ENCODE measurements at places on chromosomes 12 and 14. TPM values are rescaled to one million over a fixed set of nuclear protein-coding genes. Genes with fewer than 3 reads are reported as not detected.

DNA sequence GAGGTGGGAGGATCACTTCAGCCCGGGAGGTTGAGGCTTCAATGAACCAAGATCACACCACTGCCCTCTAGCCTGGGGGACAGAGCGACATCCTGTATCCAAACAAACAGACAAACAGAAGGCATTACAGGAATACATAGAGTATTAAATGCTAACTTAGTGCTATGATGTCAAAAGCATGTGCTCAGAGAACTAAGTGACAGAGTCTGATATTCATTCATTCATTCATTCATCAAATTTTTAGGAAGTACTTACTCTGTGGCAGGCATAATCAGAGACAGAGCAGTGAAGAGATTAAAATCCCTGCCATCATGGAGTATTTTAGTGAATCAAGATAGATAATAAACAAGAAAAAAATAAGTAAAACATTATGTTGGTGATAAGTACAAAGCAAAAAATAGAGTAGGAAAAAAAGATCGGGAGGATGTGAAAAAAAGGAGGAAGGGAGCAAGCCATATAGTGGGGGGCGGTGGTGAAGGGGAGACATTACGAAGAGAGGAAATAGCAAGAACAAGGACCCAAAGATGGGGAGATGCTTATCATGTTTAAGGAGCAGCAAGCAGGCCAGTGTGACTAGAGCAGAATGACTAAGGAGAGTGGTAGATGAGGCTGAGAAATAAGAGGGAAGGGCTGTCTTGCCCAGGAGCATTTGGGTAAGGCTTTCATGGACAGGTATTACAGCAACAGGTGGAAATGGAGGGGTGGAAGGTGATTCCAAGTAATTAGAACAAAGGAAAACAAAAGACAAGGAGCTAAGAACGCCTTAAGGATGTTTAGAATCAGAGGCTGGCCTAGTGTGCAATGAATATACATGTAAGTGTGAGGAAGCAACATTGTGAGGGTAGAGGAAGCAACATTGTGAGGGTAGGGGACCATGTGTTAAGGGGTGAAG, 2.8 kb downstream of the MAP4K5 start:
- no peak for DNase-seq

The HCAR3 gene
- total RNA-seq = under 0.01 TPM

The ERP27 gene
- total RNA-seq = not detected

The CD4 gene
- total RNA-seq = 14.4 TPM

The OR6C4 gene
- total RNA-seq = under 0.01 TPM

The ACOT6 gene
- total RNA-seq = not detected

- peak; percentile 14 for DNase-seq
Observed at GRCh38 chr12:102061096-102061559, 663 bp downstream of the WASHC3 start.

- DNase-seq = no peak
Observed at GRCh38 chr12:94053676-94054075, 94.7 kb upstream of the PLXNC1 start.

DNA sequence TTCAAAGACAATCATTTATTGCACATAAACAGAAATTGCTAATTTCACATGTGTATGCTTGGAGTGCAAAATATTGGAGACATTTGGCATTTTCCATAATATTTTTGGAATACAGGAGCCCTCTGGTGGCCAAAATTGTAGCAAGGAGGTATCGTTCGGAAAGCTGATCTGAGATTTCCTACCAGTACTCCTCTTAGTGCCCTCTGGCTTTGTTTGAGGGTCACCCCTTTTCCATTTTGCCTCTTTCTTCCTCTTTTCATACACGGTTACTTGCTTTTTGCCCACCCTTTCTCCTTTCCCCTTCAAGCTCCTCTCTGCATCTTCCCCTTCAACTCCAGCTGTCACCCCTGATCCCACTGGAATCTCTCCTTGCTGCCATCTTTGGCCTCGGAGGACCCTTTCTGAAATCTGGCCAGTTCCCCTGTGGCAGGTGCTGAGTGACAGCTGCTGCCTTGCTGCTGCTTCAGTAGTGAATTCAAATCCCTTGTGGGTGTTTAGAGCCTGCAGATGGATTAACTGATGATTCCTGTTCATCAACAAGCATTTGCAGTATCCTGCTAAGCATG, 164.6 kb upstream of the PARP11 start:
- DNase-seq = peak; percentile 16

- no peak for DNase-seq
Observed at GRCh38 chr12:68348419-68348818, 16.3 kb upstream of the MDM1 start.

GRCh38 chr12:117036046-117036445, 63.2 kb downstream of the TESC start:
- no peak for DNase-seq

The GYS2 gene
- not detected for total RNA-seq

The BDKRB2 gene
- total RNA-seq = 43.9 TPM

DNA sequence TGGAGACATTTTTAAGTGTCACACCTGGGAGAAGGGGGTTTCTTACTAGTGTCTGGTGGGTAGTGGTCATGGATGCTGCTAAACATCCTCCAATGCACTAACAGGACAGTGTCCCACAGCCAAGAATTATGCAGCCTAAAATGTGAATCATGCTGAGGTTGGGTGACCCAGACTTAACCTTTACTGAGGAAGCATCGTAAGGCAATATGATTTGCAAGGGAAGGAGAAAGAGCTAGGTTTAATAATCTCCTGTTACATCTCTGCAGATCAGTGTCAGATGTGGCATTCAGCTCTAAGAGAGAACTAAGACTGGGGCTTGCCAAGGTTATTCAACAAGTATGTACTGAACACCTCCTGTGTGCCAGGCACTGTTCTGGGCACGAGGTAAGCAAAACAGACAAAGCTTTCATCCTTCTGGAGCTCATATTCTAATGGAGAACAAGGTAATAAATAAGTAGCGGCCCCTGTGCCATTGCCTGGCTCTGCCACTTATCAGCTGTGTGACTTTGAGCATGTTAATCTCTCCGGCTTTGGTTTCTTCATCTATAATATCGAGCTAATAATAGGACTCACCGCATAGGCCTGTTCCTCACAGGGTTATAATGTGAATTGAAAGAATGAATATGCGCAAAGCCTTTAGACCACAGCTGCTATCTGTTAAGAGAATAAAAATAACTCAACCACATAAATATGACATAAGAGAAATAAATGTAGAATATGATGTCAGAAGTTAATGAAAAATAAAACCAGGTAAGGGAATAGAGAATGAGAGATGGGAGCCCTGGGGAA, 13.5 kb upstream of the GOLGA5 start:
- peak; percentile 77 for DNase-seq

The EGLN3 gene
- total RNA-seq = 1.8 TPM

The TOMM20L gene
- not detected for total RNA-seq

The HOXC6 gene
- 0.17 TPM for total RNA-seq

The ACSS3 gene
- total RNA-seq = 32.9 TPM

GRCh38 chr12:110661337-110661972, 27.5 kb downstream of the HVCN1 start:
- no peak for DNase-seq

DNA sequence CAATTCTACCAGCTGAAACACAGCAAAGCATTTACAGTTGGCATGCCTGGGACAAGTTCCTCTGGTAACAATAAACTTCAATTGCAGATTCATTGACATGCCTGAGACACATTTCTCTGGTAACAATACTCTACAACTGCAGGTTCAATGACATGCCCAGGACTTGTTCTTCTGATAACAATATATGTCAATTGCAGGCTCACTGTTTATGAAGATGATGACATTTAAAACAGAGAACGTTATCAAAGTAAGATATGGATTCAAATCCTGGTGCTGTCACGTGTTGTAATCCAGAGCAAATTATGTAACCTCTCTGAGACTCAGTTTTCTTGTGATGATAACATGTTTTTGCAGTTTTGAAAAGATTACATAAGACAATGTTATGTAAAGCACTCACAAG, 20.5 kb downstream of the KITLG start:
- DNase-seq = no peak

DNA sequence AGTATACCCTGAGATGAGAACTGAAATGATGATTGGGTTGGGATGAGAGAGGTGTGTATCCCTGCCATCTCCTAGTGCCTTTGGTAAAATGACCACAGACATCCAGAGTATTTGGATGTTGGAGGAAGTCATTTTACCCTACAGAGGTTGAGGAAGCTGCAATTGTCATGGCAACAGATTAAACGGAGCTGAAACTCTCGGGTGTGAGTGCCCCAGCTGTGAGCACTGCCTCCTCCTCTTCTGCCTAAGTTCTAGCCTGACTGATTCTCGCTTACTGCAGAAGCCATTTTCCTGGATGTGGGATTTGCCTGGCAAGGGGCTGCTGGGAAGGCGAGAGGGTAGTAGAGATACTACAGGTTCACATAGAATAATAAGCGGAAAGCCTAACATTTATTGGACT, 10.3 kb upstream of the PPP4R4 start:
- DNase-seq = no peak

- no peak for DNase-seq
Observed at GRCh38 chr14:100652744-100653143, 65.5 kb upstream of the BEGAIN start.

GRCh38 chr14:72341686-72342085, 409.5 kb downstream of the RGS6 start:
- DNase-seq = no peak

- DNase-seq = no peak
Observed at GRCh38 chr12:67909681-67910080, 79.6 kb upstream of the IFNG-AS1 start.

- no peak for DNase-seq
Observed at GRCh38 chr12:112854344-112854743, 52.4 kb upstream of the OAS1 start.

The KRT6B gene
- not detected for total RNA-seq
